ENCODE measurements at places on chromosomes 13 and 19.

- no peak for DNase-seq
These were observed 26.9 kb upstream of the CYP2A7 start for GRCh38 chr19:40908976-40909375.

- DNase-seq = no peak
These were observed 3.7 kb downstream of the ZNF444 start for GRCh38 chr19:56144831-56145230.

DNA sequence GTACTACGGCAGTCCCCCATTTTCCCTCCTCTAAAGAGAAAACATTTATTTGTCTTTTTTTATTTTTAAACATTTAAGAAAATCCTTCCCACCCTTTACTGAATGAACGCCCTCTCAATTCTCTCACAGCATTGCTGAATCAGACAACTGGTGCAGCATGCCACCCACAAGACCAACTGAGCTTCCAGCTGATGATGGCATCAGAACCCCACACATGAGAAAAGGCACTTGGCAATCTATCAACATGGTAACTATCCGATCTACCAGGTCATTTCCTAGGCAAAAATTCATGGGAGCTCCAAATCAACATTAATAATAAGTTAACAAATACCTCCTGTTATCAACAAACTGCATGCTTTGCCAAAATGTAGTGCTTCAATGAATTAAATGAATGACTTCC lies 43.1 kb downstream of the LHFPL6 start:
- no peak for DNase-seq

GRCh38 chr13:112964971-112965492 lies 4.0 kb upstream of the MCF2L start:
- no peak for DNase-seq

GRCh38 chr19:46014534-46014933 lies 8.3 kb downstream of the PGLYRP1 start:
- DNase-seq = no peak
